NCI-H187 (cell line): ENCODE measurements at places on chromosomes 12 and 14.

DNA sequence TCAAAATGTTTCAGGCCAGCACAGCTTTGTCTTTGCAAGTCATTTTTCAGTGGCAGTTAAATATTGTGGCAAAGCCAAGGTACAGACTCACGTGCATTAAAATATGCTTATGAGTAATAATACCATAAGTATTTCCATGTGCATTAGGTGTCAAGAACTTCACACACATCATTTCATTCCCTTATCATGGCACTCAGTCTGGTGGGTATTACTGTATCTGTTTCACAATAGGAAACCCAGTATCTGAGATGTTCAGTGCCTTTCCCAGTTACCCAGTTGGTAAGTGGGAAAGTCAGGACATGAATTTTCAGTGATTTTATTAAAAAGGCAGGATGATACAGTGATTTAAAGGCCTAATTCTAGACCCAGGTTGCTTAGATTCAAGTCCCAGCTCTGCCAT, 52.9 kb downstream of the IFNG start:
- DNase-seq: no peak

- no peak for DNase-seq
These were observed 131.4 kb downstream of the DICER1 start for GRCh38 chr14:95025941-95026340.

DNA sequence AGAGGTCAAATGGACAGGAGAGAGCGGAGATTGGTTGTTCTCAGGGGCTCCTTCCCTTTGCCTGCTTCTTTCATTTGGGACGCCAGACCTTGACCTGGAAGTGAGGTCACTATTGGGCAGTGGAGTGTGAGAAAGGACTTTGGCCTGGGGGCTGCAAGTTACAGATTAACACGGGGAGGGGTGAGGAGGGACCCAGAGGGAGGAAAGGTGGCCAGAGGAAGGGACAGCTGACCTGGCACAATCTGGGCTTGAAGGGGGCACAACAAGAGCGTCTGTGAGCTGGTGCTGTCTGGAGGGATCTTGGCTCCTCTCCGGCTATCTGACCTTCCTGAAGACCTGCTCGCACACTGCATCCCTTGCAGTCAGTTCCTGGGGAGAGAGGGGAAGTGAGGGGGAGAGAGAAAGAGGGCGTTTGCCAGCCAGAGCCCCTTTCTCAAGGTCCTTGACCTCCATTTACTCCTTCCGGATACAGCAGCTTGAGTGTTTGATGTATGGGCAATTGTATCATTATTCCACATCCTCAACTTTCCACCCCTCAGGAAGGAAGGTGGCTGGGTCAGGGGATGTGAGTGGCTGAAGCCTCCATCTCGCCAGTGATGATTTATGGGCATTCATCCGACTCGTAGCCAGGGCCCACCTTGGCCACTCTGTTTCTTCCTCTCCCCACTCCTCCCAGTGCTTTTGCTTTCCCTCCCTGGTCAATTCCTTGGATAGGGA, 4.7 kb downstream of the RBP5 start:
- no peak for DNase-seq

DNA sequence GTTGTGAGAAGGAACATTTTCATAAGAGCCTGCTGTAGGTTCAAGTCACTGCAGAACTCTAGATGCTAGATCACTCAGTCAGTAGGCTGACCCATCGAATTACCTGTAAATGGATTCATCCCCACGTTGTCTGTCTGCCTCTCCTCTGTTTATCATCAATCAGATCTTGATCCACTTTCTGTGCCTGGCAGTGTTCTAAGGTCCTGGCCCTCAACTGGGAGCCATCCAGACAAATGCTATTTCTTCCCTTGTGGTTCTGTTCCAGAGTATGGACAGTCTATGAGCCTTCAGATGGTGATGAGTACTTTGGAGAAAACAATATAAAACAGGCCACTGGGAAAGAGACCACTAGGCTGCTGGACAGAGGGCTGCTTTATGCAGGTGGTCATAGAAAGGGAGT, 699.4 kb upstream of the TMEM132C start:
- no peak for DNase-seq

DNA sequence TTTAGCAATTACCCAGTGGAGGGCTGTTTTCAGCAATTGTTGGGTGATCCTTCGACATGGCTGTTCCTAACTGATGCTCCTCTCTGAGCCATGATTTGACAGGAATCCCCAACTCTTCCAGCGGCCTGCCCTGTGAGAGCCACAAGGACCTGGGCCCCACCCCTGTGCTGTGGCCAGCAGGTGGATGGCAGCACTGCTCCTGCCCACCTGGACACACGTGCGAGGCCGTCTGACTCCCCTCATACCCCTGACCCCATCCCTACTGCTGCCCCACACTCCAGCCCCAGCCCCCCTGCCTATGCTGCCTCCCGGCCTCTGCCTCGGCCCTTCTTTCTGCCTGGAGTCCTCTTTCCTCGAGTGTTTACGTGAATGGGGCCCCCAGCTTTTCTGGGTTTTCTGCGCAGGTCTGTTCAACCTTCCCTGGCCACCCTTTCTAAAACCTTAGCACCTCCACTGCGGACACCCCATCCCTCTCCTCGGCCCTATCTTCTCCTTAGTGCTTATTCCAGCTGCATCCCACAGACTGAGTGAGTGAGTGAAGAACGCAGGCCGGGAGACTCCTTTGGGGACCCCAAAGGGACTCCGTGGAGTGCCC, 111.4 kb downstream of the DICER1 start:
- DNase-seq: no peak

GRCh38 chr12:27344246-27344645, 11.6 kb downstream of the BMAL2 start:
- DNase-seq: no peak

DNA sequence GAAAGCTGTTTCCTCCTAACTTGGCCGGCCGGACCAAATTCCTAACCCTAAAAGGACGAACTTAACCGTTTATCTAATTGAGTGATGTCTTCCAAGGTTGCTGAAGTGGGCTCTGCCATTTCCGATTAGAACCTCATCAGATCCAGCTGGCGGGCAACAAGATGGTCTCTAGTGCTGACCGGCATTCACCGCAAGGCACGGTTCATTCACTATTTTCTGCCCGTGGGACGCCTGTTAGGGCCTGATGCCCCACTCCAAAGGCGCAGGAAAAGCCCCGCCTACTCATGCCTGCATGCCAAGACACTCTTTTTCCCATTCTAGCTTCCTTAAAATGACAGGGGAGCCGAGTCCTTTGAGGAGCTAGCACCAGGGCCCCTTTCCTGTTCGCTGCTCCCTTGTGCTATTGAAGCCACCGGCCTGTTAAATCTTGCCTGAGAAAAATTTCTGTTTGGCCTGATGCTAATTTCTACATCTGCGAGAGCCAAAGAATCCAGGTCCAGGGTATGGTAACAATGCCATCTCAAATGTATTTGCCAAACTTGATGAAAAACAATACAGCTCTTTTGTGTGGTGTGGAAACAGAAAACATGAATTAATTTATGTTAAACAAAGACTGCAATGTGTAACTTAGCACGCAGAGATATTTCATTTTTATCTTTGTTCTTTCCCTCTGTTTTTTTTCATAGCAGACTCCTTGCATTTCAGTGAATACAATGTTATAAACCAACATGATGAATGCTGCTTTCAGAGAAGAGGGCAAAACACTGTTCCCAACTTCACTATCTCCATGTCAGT, 1071.2 kb upstream of the USP15 start:
- no peak for DNase-seq

- no peak for DNase-seq
These were observed 28.3 kb upstream of the CCDC63 start for GRCh38 chr12:110818511-110818910.

DNA sequence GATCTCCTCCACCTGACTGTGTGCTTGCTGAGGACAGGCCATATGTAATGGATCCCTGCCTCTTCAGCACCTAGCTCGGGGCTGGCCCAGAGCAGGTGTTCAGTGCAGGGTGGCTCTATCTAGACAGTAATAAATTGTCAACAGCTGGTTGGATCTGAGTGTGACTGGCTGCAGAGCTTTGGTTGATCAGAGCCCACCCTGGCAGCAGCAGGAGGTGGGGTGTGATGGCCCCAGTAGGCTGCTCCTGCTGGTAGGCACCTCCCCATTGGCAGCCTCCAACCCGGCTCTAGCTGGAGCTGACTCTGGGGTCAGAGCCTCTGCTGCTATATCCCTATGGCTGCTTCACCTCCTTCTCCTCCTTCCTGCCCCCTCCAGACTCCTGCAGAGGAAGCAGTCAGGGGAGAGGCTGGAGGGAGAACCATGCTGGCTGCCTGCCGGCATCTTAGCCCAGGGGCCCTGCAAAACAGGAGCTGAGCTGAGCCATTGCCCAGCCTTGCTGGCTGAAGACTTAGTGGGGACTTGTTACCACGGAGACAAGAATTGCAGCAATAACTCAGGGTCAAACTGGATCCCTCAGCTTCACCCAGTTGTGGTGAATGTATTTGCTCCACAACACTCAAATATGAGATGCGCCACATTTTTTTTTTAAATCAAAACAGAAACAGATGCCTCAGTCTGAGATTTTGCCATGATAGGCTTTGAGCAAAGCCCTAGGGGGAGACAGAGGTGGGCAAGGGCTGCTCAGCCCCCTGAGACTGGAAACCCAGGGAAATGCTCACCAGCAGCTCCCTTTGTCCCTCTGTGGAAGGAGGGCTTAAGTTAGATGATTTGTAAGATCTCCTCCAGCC, 22.2 kb downstream of the TMEM63C start:
- peak; percentile 64 for DNase-seq

GRCh38 chr14:42877716-42878115, 1271.0 kb downstream of the LRFN5 start:
- no peak for DNase-seq

GRCh38 chr12:67388331-67389138, 119.4 kb downstream of the CAND1 start:
- DNase-seq: no peak

DNA sequence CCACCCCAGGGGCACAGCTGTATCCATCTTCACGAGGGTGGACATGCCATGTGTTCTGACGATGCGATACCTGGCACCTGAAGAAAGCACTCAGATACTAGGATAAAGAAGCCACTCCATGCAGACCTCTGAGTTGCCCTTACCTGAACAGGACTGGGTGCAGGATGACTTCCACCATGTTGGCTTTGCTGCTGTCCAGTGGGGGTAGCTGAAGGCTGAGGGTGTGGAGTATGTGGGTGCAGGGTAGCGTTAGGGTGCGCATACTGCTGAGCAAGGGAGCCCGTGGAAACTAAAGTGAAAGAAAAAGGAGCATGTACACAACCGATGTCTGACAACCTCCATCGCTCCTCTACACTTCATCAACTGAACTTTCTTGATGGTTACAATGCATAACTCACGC, 51.3 kb downstream of the SH2B3 start:
- DNase-seq: no peak

GRCh38 chr14:78836777-78837176, 666.6 kb downstream of the NRXN3 start:
- peak; percentile 75 for DNase-seq

DNA sequence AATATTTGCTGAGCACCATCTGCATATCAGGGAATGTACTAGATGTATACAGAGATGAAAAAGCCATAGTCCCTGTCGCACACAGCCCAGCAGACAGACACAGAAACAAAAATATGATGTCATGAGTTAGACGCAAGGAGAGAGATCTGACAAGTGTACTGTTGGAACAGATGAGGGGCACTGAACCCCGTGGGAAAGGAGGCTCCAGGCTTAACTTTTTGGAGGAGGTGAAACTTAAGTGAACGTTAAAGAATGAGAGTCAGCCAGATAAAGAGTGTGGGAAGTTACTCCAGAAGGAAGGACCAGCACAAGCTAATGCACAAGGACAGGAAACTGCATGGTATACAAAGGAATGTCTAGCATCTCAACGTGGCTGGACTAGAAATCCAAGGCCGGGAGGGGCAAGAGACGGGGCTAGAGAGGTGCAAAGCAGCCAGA, 2.5 kb upstream of the ACTN1 start:
- DNase-seq: no peak

DNA sequence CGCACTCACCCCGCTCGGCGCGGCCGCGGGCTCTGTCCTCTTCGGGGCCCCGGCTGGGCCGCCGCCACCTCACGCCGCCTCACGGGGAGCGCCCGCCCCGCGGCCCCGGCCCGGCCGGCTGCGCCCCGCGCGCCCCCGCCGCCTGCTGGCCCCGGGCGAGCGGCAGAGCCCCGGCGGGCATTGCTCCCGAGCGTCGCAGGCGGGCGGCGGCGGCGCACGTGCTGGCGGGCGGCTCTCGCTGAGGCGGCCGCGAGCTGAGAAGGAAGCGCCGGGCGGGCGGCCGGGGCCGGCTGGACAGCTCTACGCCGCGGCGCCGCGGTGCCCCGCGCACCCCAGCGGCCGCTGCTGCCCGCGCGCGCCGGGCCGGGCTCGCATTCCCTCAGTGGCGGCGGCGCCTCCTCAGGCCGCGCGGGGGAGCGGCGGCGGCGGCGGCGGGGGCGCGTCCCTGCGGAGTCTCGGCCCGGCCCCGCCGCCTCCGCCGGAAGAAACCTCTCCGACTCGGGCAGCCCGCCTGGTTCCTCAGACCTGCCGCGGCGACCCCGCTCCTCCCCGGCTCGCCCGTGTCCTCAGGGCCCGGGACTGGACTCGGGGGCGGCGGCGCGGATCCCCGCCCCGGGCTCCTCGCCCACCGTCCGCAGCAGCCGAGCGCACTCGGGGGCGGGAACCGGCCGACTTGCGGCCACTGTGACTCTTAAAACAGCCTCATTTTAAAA, at the start of gene PITPNM2:
Gene PITPNM2 (minus strand): TSS at position 347 of the 713 bp plus-strand sequence. CDS start 116,500 bp downstream, outside the sequence.
- DNase-seq: peak; percentile 39

DNA sequence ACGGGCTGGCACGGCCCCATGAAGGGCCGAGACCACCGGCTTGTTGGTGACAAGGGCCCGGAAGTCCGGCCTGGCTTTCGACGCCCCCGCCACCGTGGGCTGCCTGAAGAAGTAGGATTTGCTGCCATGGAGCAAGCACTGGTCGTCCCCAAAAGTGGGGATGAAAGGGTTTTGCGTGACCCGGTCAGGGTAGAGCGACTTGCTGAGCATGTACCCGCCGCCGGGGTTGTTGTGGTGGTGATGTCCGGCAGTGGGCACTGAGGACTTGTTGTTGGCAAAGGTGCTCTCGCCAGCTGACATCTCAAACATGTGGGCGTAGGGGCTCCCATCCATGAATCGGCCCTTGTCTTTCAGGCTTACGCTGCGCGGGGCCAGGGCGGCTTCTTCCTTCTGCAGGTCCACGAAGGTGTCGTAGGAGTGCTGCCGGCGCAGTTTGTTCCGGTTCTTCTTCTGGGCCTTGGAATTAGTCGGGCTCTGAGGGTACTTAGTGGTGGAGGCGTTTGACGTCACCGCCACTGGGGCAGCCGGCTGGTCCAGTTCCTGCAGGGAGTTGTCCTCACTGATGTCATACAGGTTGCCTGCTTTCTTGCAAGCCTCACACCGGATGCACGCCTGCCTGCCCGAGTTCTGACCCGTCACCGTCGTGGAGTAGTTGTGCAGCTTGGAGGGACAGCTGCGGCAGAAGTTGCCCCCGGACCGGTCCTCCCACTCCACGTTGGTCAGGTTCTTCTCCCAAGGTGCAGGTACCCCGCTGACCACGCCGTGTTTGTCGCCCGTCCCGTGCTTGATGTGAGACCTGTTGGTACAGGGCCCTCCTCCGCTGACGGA, 366.6 kb downstream of the EMP1 start:
- no peak for DNase-seq

DNA sequence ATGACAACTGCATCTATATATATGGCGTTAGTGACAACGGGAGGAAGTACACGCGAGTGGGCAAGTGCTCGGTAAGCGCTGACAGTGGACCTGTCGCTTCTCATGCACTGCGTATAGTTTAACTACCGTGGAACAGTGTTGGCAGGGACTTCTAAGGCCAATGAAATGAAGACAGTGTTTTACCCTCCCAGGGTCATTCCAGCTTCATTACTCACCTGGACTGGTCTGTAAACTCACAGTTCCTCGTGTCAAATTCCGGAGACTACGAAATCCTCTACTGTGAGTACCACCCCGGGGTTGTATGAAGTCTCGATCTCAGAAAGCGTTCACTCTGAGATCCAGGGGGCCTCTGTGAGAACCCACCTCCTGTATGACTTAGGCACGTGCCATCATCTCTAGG, 129.2 kb upstream of the EVL start:
- DNase-seq: no peak

- DNase-seq: no peak
These were observed 168.2 kb downstream of the LRRK2 start for GRCh38 chr12:40393026-40393425.
